GM20000 (cell line): ENCODE measurements at places on chromosomes 6 and 20.
A peak's percentile ranks its signal among the peaks of the same experiment; 100 is the strongest.

- DNase-seq = no peak
These were observed 187.9 kb upstream of the GMDS start for GRCh38 chr6:2433266-2433665.

DNA sequence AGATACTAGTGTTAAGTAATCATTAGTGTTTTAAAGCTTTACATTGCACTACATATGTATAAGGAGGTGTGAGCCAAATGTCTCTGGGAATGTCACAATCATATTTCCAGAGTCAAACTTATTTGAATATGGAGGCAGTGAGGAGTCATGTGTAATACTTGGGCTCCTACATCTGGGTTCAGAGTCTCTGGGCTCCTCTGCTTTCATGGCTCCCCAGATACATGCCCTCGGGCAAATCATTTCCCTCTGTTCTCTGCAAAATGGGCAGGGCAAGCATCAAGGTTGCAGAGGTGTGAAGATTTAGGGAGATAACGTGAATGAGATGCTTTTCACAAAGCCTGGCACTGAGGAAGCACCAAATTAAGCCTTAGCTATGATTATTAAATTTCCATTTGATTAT, 138.3 kb upstream of the SGK1 start:
- DNase-seq = no peak

DNA sequence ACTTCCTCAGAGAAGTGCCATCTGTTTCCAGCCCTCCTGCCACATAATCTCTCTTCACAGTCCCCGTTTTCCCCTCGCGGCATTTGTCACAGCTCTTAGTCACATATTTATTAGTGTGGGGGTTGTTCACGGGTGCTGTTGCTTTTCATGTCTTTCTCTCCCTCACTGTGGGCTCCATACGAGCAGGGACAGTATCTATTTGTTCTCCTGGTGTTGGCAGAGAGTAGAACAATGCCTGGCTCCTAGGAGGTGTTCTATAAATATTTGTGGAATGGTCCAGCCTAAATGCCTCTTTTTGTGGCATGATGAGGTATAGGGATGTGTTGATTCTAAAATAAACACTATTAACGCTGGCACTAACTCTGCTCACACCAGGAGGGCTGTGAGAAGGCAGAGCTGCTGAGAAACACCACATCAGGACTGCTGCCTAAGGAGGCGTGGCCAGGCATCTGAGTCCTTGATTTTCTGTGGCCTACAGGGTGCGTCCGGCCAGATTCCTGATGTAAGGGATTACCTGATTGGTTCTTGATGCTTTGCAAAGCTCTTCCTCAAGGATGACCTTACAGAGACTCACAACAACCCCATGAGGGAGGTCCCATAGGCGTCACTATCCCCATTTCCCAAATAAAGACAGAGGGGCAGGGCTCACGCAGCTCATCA, 219.8 kb upstream of the ARID1B start:
- no peak for DNase-seq

- DNase-seq = peak; percentile 66
These were observed 916 bp downstream of the TRIM27 start for GRCh38 chr6:28922821-28923317.

GRCh38 chr20:18728870-18729224, 84.7 kb upstream of the SCP2D1 start:
- no peak for DNase-seq

GRCh38 chr6:54958446-54958845, 111.9 kb downstream of the FAM83B start:
- no peak for DNase-seq

DNA sequence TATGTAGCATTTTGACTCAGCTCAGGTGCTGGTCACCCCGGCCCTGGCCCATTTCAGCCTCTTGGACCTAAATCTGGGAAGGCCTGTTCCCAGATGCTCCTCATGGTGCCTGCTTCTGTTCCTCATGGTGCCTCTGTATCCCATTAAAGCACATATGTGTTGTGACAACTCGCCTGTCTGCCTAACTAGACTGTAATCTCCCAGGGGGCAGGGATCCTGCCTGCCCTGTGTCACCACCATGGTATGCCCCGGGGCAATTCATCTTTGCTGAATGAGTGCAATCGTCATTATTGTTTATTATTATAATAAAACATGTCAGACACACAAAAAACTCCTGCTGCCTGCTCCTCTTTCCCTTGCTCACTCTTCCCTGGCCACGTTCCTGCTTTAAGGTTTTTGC, 62.0 kb downstream of the ZFP64 start:
- no peak for DNase-seq

DNA sequence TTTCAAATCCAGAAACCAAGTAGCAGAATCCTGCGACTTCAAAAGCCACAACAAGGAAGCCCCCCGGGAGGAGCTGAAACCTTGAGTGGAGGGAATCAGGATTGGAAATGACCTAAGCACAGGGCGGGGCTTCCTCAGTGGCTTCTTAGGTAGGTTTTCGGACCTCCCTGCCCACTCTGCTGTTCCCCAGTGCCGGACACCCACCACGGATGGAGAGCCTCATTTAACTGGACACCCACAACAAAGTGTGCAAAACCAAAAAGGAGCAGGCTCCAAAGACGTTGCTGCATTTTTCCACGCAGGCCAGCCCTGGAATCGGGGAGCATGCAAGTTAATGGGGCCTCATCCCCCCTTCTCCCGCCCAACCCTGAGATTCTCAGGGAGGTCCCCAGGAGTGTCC, 144.4 kb downstream of the NFATC2 start:
- no peak for DNase-seq

GRCh38 chr6:44219053-44219814, 2.5 kb downstream of the MYMX start:
- DNase-seq = peak; percentile 91

DNA sequence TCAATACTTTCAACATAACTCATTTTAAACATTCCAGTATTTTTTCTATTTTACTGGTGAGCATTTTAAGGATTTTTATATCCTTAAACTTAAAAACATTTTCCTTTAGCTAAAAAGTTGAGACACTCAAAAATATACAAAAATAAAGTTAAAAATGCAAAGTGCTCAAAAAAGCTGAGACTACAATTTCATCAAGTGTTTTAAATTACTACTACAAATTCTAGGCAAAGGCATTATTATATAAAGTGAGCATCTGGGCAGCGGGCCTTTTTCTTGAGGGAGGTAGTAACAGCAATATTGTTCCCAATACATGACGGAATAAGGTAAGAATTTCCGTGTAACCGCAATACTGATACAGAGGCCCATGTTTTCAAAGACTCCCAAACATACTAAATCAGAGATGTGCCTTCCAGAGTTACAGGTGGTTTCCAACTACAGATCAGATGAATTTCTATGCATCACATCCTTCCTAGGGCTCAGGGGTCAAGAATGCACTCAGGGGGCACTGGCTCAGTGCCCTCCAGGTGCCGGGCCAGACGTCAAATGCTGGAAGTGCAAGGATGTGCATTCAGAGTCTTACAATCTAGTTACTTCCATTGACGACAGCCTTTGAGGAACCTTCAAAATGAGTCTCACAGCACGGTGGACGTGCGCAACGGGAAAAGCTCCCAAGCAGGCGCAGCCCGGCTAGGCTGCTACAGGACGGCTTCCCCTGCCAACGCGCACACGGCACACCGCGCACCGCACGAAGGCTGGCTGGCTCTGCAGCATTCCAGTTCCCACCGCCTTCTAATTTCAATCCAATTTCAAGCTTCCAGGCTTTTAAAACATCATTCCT, 1.7 kb downstream of the PHF10 start:
- DNase-seq = peak; percentile 36

- peak; percentile 90 for DNase-seq
These were observed 2.1 kb upstream of the RBM38 start for GRCh38 chr20:57388953-57389694.

- no peak for DNase-seq
These were observed 222.2 kb upstream of the FLRT3 start for GRCh38 chr20:14559612-14560011.

- DNase-seq = no peak
These were observed 93.5 kb downstream of the ERMARD start for GRCh38 chr6:169844946-169845345.

- DNase-seq = no peak
These were observed 4.0 kb upstream of the RIPOR3 start for GRCh38 chr20:50695135-50695872.

GRCh38 chr6:89180971-89181370, 35.1 kb downstream of the PM20D2 start:
- no peak for DNase-seq

- no peak for DNase-seq
These were observed 644.3 kb downstream of the EPM2A start for GRCh38 chr6:145090801-145091585.

- no peak for DNase-seq
These were observed 52.3 kb downstream of the PLCB4 start for GRCh38 chr20:9121211-9121610.

GRCh38 chr6:36756786-36757185, 59.2 kb downstream of the RAB44 start:
- no peak for DNase-seq

- DNase-seq = no peak
These were observed 2.1 kb downstream of the FAM210B start for GRCh38 chr20:56360908-56361205.

DNA sequence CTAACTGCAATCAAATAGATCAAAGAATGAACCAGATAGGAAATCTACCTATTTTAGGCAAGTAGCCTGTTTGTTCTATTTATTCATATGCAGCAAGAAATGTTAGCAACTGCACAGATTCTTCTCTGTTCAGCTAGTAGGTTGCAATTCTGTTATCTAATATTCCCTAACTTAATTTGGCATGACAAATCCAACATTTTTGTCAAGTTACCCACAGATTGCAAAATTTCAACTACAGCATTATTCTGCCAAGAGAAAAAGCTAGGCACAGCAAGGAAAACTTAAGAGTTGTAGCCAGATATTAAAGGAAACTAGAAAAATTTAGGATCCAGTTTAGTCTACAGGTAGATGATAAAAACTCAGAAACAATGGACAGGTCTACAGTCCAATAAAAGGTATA, 104.4 kb upstream of the SYNCRIP start:
- no peak for DNase-seq

DNA sequence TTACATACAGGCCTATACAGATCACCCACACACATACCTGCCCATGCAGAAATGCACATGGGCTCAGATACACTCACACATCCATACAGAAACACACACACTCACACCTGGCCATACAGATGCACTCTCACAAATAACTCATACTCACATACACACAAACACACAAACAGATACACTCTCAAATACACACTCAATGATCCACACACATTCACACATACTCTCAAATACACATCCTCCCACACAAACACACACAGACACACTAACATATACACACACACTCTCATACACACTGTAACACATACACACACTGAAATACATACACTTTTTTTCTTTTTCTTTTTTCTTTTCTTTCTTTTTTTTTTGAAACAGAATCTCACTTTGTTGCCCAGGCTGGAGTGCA, 90.7 kb downstream of the CDH22 start:
- DNase-seq = no peak

GRCh38 chr20:35796571-35796970, 24.8 kb downstream of the PHF20 start:
- DNase-seq = no peak

GRCh38 chr20:32350421-32350820, 7.7 kb upstream of the ASXL1 start:
- no peak for DNase-seq

DNA sequence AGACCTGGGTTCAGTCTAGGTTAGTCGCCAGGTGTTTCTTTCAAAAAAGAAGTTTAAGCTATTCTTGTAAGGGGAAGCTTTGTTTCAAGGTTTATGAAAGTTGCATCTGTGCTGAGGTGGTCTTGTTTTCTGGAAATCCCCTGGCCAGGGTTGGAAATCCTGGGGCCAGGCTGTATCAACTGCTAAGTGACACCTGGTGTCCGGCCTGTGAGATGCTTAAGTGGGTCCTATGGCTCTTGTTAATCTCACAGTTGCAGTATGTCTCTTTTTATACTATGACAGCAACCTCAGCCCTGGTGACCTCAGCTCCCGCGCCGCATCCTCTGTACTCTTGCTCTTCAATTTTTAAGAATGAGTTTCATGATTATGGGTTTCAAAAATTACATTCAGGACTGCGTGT, 72.0 kb downstream of the CHMP4B start:
- DNase-seq = peak; percentile 79

GRCh38 chr6:139423037-139423703, 48.7 kb upstream of the CITED2 start:
- no peak for DNase-seq

GRCh38 chr6:131129689-131130553, 5.3 kb upstream of the AKAP7 start:
- DNase-seq = no peak

GRCh38 chr6:149852180-149852579, 12.0 kb downstream of the LRP11 start:
- no peak for DNase-seq

DNA sequence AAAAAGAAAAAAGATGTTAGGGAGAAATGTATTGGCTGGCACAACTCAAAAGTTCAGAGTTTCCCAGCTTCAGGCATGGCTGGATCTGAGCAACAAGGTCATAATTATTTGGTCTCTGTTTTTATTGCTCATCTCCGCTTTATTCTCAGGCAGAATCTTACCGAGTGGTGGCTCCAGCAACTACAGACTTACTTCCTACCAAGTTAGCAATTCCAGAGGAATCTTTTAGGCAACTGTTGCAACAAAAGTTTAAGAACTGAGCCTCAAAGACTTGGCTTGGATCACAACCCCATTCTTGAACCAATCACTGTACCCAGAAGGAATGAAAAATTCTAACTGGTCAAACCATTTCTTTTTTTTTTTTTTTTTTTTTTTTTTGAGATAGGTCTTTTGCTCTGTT, 35.5 kb upstream of the NCOA3 start:
- DNase-seq = no peak

DNA sequence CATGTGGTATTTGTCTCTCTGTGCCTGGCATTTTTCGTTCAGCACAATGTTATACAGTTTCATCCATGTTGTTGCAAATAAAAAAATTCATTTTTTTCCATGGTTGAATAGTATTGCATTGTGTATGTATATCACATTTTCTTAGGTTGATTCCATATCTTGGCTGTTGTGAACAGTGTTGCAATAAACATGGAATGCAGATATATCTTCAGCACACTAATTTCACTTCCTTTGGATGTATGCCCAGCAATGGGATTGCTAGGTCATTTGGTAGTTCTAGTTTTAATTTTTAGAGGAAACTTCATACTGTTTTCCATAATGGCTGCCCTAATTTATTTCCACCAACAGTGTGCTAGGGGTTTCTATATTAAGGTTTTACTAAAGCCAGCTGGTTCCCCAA, 52.6 kb downstream of the GFRAL start:
- no peak for DNase-seq

GRCh38 chr6:23036406-23036983, 467.1 kb downstream of the HDGFL1 start:
- DNase-seq = no peak

GRCh38 chr6:106508834-106509233, 120.5 kb downstream of the RTN4IP1 start:
- DNase-seq = no peak
